Left kidney (tissue), 8 donors: ENCODE measurements at places on chromosomes 2 and 18. TPM values are rescaled to one million over a fixed set of nuclear protein-coding genes. Genes with fewer than 3 reads are reported as not detected.

Gene ATP6V1C2
- polyA plus RNA-seq = 8.1 TPM

DNA sequence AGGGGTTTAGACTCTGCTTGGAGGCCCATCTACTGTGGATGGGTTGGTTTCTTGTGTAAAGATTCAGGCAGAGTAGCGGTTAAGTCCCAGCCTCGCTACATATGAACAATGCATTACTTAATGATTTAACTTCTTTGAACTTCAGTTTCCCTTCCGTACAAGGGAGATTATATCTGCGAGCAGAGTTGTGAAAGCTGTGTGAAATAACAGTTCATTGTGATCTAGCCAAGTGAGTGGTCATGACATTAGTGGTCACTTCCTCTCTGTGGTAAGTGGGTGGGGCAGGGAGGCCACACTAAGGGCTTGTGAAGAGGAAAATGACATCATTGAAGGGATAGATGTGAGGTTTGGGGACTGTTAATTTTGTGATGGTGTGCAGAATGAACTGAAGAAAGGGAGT, 14.1 kb upstream of the MEX3C start:
- no peak for DNase-seq

DNA sequence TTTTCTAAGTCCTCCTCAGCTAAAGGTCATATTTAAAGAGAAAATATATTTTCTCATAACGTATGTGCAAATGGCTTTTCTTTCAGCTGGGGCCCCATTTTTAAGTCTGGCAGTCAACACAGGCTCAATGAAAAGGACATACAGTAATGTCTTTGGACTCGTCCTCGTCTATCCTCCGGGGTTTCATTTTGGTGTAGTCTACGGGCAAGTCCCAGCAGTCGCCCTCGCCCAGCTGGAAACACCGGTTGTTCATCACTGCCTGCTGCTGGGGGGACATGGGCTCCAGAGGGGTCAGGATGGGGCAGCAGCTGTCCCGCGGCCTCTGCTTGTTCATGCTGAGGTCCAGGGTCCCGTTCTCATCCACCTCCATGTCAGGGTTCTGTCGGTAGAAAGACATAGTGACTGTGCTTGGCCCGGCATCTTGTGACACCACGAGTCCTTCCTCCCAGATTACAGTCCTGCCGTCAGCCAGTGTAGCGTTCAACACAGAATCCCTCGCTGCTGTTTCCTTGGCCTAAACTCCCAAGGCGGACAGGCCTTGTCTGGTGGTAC, 144.9 kb upstream of the PXDN start:
- DNase-seq = no peak

- no peak for DNase-seq
These were observed 952.7 kb downstream of the TDRD15 start for GRCh38 chr2:22076454-22076853.

DNA sequence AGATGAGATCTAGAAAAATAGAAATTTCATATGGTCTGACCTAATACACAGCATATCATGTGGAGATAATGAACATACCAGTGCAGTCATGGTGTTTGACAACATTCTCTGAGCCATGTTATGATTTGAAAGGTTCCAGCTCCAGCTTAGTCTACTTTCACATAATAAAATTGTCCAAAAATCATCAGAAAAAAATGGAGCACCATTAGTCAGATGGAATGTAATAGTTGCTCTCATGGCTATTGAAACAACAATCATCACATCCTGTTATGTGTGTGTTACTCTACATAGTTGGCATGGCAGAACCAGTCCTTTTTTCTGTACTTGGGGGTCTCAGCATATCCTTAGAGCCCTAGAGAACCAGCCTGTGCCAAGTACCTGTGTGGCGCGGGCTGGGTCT, 678.9 kb upstream of the FANCL start:
- DNase-seq = no peak

Gene RAB6C
- polyA plus RNA-seq = 0.75 TPM

DNA sequence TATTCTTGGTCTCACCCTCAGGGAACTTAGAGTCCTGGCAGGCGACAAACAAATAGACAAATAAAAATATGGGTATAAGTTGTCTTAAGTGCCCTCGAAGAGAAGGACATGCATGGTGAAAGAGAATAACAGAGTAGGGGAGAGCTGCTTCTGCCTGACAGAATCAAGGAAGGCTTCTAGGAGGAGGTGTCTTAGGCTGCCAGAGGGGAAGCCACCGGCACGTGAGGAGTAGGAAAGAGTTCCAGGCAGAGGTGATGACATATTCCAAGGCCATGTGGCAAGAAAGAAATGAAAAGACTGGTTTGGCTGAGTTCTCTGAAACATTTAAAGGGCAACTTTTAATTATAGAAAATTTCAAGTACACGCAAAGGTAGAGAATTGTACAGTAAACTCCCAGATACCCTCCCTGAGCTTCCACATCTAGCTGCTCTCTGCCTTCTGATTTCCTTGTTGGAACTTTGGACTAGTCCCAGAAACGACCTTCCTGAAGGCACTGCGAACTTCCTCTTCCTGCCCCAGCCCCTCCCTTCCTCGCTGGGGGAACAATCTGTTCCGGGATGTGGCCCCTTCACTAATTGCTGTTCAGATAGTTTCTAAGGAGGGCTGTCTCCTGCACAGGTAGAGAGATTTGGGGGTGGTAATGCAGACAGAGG, 91.7 kb downstream of the DYSF start:
- no peak for DNase-seq

DNA sequence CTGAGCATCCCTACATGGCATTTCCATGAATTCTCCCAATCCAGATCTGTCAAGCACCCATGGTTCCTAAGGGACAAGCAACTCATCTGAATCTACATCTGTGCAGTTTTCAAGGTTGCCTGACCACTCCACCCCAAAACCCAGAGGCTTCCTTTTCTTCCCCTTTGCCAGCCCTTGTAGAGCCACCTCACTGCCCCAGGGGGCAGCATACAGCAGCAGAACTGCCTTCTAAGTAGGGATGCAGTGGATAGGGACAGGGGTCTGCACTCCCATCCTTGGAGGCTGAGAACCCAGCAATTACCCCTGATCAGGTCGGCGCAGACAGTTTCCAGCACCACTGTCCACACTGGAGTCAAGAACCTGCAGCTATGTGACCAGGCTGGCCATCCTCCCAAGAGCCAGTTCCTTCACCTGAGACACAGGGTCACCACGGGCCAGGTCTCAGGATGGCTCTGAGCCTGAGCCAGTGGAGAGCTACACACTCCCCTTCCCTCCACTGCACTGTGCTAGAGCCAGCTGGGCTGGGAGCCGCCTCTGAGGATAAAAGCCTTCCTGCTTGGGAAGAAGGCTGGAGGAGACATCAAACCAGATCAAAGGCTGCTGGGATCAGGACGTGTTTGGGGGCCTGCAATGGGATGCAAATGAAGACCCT, 283.1 kb downstream of the CELF4 start:
- no peak for DNase-seq

GRCh38 chr2:222844323-222844722, 16.5 kb upstream of the ACSL3 start:
- no peak for DNase-seq
